ENCODE measurements at places on chromosomes 1 and 21. TPM values are rescaled to one million over a fixed set of nuclear protein-coding genes. Genes with fewer than 3 reads are reported as not detected.

Gene ANKRD34A
- total RNA-seq: 0.17 TPM

Gene OR2T10
- not detected for total RNA-seq

Gene TGFBR3
- total RNA-seq: 3.3 TPM

Gene FGR
- total RNA-seq: 0.08 TPM

Gene HPDL
- 3.6 TPM for total RNA-seq

Gene FCRL5
- total RNA-seq: not detected

Gene CD53
- not detected for total RNA-seq

Gene MEGF6
- total RNA-seq: 11.9 TPM

Gene DUSP23
- 50.8 TPM for total RNA-seq

Gene RPE65
- not detected for total RNA-seq

Gene GPATCH2
- 7.7 TPM for total RNA-seq

Gene CHI3L2
- 0.54 TPM for total RNA-seq

Gene S100A8
- not detected for total RNA-seq

Gene PROX1
- not detected for total RNA-seq

Gene AKT3
- 23.5 TPM for total RNA-seq

Gene TMCO2
- total RNA-seq: not detected

Gene FCGR2B
- total RNA-seq: not detected

Gene SFPQ
- 210 TPM for total RNA-seq

Gene ACTA1
- total RNA-seq: 0.13 TPM

Gene PGLYRP4
- total RNA-seq: not detected

Gene STUM
- not detected for total RNA-seq

Gene TBX19
- 0.61 TPM for total RNA-seq

Gene STRIP1
- total RNA-seq: 12.9 TPM

Gene OR2G6
- total RNA-seq: not detected

Gene ELAPOR1
- 0.61 TPM for total RNA-seq

Gene PDPN
- not detected for total RNA-seq

Gene B3GALT5
- total RNA-seq: 0.24 TPM

Gene RBM11
- not detected for total RNA-seq

Gene TEX38
- not detected for total RNA-seq

Gene ANKRD65
- total RNA-seq: not detected

Gene TMPRSS2
- total RNA-seq: 0.02 TPM

Gene NR5A2
- total RNA-seq: 8.4 TPM

Gene SAMD11
- total RNA-seq: 14.4 TPM

Gene RUNX3
- 6.5 TPM for total RNA-seq

Gene TMEM82
- total RNA-seq: not detected

Gene ATP5PO
- total RNA-seq: 150 TPM

Gene RNF186
- total RNA-seq: not detected

Gene SELENBP1
- 5.6 TPM for total RNA-seq

Gene OXCT2
- total RNA-seq: 0.38 TPM

Gene PADI4
- not detected for total RNA-seq

Gene FAM72D
- 6.1 TPM for total RNA-seq

Gene IRF6
- total RNA-seq: 0.11 TPM

Gene ZNF697
- total RNA-seq: 1.6 TPM
